ENCODE measurements at places on chromosomes 11 and 22.

DNA sequence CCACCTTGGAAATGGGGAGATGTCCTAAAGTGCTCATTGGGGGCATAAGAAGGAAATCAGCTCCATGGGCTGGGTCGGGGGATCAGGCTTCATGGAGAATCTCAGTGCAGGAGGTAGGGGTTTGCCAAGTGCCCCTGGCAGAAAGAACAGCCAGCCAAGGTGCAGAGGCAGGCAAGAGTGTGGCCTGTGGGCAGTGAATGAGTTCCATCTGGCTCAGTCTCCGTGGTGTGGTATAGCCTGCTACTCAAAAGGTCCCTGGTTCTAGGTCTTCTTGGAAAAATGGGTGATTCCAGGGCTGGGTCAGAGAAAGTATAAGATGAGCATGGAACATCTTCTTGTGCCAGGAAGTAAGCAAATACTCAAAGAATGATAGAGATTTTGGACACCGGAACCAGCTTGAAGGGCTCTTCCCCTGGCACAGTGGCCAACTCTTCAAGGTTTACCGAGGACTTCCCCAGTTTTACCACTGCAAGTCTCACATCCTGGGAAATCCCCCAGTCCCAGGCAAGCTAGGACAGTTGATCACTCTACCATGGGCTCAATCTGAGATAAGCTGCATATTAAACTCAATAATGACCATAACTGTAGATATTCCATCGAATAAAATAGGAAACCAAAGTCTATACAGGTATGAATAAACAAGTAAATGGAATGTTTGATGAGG is 10.6 kb upstream of the ARAP1 start:
- no peak overlapping the region for H3K27ac ChIP-seq
- DNase-seq: no peak
- H3K27me3 ChIP-seq: no peaks in the 10 kb centered on the region
- no peak overlapping the region for H3K4me3 ChIP-seq

DNA sequence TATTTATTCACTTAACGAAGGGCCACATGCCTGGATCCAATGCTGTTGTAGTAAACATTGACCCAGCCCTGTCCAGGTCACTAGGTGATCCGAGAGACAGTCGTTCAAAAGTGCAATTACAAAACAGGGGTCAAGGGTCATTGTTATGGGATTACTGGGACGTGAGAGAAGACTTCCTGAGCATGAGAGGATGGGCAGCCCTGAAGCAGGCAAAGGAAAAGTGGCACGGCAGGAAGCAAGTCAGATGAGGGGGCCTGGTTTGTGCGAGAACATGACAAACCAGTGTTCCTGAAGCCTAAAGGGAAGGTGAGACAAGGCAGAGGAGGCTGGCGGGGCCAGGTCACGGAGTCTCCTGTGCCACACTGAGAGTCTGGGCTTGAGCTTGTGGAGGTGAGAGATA is 15.8 kb upstream of the MMP20 start:
- DNase-seq: peak; percentile 48
- no peaks in the 10 kb centered on the region for H3K36me3 ChIP-seq
- H3K27ac ChIP-seq: no peak overlapping the region
- no peak overlapping the region for H3K4me3 ChIP-seq
- H3K27me3 ChIP-seq: no peaks in the 10 kb centered on the region

DNA sequence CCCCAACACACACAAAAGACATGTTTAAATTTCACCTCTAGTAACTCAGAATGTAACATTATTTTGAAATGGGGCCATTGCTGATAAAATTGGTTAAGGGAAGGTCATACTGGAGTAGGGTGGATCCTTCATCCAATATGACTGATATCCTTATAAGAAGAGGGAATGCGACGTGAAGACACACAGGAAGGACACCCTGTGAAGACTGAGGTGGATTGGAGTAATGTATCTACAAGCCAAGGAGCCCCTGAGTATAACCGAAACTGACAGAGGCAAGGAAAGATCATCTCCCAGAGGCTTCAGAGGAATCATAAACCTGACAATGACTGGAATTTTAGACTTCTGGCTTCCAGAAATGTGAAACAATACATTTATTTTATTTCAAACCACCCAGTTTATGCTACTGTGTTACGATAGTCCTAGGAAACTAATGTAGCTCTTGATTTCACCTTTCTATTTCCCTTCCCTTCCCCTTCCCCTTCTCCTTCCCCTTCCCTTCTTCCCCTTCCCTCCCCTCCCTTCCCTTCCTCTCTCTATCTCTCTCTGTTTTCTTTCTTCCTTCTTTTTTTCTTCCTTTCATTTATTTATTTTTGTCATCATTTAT is 1775.4 kb downstream of the LRRC4C start:
- H3K27ac ChIP-seq: no peak overlapping the region
- no peak for DNase-seq
- H3K27me3 ChIP-seq: no peaks in the 10 kb centered on the region

GRCh38 chr22:44389926-44390612 is 77.3 kb upstream of the SHISAL1 start:
- H3K4me1 ChIP-seq: peaks cover 2% of the 10 kb centered on the region
- no peaks in the 10 kb centered on the region for H3K36me3 ChIP-seq
- peaks cover 37% of the 10 kb centered on the region for H3K27me3 ChIP-seq
- no peak overlapping the region for H3K4me3 ChIP-seq
- H3K27ac ChIP-seq: no peak overlapping the region
- DNase-seq: no peak

- H3K36me3 ChIP-seq: no peaks in the 10 kb centered on the region
- H3K4me3 ChIP-seq: no peak overlapping the region
- no peaks in the 10 kb centered on the region for H3K4me1 ChIP-seq
- no peak for DNase-seq
- peaks cover 23% of the 10 kb centered on the region for H3K27me3 ChIP-seq
- H3K27ac ChIP-seq: no peak overlapping the region
Measured at GRCh38 chr11:132445859-132446291, 1075.5 kb downstream of the NTM start.

DNA sequence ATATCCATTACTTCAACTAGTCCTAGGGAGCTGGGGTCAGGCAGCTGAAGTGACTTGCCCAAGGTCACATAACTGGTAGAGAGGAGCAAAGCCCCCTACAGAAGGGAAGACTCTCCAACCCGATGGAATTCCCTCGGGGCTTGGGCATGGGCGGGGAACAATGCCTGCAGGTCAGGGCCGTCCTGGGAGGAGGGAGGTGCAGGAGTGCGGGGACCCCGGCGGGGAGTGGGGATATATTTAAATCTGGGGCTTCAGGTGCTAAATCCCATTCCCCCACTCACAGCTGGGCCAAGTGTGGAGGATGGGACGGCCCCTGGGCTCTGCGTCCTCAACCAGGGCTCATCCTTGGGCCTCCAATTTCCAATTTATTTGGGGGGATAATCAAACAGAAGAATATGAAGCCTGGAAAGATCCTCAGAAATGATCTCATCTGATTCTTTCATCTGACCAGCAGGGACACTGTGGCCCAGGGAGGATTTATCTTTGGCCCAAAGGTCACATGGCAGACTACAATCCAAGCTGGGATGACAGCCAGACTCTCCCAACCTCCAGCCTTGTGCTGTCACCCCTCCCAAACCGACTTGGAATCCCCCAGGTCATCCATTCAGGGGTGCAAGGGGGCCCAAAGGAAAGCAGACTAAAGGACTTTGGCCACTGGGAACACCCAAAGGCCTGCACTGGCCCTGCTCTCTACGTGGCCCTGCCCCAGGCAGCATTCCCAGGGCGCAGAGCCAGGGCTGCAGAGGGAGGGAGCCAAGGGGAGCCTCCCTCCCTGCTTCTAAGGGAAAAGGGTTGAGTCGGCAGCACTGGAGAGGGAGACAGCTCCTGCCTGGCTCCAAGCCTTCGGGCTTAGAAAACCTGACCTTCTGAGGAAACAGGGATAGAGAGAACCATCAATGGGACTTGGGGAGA is 8.7 kb upstream of the C1QTNF6 start:
- H3K27me3 ChIP-seq: no peaks in the 10 kb centered on the region
- H3K36me3 ChIP-seq: no peaks in the 10 kb centered on the region
- no peak overlapping the region for H3K4me3 ChIP-seq
- no peak overlapping the region for H3K27ac ChIP-seq
- DNase-seq: peak; percentile 82
